ENCODE measurements at places on chromosomes 7 and 10.
A peak's percentile ranks its signal among the peaks of the same experiment; 100 is the strongest.

- DNase-seq: no peak
These were observed 97.0 kb downstream of the ANKRD61 start for GRCh38 chr7:6128205-6128604.

DNA sequence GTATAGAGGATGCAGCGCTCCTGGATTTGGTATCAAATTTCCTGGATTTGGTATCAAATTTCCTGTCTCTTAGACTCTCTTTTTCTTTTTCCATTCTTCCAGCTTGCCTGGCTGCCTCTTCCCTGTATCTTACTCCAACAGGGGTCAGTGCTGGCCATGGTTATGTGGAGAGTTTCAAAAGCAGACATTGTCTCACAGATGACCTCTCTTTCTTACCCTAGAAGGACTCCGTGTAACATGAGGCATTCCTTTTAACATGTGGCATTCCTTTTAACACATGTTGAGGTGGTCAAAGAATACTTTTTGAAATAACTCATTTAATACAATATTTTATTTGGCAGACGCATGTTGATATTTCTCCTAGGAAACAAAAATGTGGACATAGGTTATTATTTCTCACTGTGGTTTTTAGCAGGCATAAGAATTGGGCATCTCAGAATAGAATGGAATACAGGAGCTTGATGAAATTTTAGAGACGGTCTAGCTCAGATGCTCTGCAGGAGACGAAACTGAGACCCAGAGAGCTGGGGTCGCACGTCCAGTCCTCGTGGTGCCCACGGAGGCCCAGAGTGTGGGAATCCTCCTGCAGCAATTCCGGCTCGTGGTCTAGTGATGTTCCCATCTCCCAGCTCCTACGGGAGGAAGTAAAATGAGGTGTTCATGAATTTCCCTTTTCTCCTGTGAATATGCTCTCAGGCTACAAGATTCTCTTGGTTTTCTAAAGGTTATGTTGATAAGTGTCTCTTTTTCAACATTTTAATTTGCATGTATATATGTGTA lies 59.6 kb upstream of the PITRM1 start:
- DNase-seq: no peak

GRCh38 chr7:37674531-37674930 lies 9.0 kb upstream of the GPR141 start:
- DNase-seq: no peak

- DNase-seq: no peak
These were observed 105.5 kb upstream of the FAM204A start for GRCh38 chr10:118447478-118448270.

- no peak for DNase-seq
These were observed 37.2 kb upstream of the CDH23 start for GRCh38 chr10:71359364-71360046.

GRCh38 chr10:5565205-5565545 lies 40.4 kb downstream of the CALML3 start:
- DNase-seq: no peak

DNA sequence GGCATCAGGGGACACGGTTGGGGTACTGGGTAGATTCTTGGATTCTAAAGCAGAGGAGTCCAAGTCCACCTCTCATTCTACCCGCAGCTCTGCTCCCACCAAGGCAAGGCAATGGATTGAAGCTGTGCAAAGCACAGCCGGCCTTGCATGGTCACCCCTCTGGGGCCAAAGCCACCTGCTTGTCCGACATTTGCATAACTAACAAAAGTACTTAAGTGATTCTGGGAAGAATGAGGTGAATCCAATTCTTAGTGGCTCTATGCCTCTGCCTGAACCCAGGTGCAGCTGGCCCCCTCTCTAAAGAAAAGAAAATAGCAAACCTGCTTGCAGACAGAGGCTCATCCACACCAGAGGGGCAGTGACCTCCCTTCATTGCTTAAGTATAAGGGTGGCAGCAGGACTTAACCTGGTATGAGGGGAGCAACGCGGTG lies 10.7 kb upstream of the COBL start:
- no peak for DNase-seq

GRCh38 chr7:40298421-40298820 lies 163.6 kb downstream of the SUGCT start:
- no peak for DNase-seq

GRCh38 chr10:86520871-86521677 lies 518 bp downstream of the WAPL start:
- DNase-seq: peak; percentile 66

DNA sequence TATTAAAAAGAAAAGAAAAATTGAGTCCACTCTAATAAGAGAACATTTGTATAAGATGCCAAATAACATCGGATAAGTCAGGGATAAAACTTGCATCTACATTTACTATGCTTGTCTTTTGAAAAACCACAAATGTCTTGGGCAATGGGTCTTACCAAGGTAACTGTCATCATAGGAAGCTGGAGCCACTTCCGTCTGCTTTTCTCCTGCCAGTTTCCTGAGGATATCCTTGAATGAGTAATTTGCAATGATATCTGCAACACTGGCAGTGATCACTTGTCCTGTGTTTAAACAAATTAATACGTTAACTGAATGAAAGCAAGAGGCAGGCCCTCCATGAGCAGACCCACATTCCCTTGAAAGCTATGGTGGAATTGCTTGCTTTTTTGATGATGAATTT lies 47.3 kb downstream of the ITGA8 start:
- no peak for DNase-seq

GRCh38 chr7:51033727-51034520 lies 251.2 kb upstream of the GRB10 start:
- DNase-seq: no peak

GRCh38 chr7:103297837-103298179 lies 573 bp downstream of the PMPCB start:
- no peak for DNase-seq

DNA sequence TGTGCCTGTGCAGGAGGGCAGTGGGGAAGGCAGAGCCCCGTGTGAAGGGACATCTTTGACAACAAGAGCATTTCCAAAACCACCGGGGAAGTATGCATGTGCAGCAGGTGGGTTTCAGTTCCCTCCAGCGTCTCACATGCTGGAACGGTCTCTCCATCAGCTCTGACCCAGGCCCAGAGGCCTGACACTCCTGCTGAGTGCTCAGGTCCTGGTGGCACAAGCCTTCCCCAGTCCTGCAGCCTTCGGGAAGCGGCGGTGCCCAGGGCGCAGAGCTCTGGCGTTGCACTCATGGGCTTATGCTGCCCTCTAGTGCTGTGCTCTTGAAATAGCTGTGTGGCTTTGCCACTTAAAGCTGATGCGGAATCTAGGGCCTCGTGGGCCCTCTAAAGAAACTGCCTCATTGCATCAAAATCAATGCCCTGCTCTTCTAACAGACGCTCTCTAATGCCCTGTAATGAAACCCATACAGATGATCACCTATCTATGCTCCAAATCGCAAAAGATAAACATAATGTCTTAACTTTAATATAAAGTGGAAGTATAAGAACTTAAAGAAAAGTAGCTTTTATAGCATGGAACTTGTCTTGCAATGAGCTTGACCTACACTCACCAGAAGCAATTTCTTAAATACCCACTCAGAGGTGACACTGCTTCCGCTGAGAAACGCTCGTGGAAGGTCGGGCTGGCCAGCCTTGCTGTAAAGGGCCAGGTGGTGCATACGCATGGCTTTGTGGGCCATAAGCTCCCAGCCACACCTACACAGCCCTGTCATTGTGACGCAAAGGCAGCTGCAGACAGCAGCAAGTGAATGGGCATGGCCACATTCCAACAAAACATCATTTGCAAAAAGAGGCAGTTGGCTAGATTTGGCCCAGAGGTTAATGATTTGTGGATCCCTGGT lies 38.6 kb downstream of the CLRN3 start:
- DNase-seq: peak; percentile 24

DNA sequence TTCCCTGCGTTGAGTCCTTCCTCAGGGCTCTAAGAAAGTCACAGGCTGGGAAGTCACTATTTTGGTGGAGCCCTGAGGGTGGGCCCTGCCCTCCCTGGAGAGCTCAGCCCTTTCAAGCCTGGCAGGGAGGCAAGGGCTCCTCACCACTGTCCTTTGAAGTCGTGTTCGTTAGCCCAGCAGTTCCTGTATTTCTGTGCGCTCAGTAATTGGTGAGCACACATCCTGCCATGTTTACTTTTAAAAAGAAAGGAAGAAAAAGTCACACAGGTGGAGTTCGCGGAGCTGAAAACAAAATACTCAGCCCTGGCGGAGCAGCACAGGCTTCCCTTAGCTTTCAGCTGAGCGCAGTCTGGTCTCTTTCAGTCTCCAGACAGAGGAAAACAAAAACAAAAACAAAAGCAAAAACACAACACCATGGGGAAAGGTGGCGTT lies 37.1 kb downstream of the PRKCQ start:
- peak; percentile 76 for DNase-seq

GRCh38 chr7:90788052-90788451 lies 191.9 kb downstream of the CDK14 start:
- no peak for DNase-seq

DNA sequence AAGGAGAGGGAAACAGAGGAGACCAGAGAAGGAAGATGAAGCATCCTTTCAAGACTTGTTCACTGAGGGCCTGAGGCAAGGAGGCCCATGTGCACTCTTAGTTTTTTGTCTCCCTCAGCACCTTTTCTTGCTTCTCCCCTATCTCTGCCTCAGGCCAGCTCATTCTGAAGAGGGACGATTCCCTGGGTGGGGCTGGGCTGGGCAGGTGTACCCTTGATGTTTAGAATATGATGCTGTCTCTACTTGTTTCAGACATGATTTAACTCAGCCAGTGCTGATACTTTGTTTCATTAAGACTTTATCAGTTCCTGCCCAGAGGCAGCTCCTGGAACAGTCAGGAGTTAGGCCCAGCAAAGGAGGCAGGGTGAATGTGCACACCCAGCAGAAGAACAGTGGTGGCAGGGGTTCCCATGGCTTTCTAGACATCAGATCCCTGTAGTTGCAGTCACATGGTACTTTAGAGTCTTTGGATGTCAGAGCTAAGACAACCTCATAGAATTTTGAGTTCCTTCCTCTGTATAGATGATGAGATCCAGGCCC lies 3.4 kb downstream of the PRXL2A start:
- no peak for DNase-seq

DNA sequence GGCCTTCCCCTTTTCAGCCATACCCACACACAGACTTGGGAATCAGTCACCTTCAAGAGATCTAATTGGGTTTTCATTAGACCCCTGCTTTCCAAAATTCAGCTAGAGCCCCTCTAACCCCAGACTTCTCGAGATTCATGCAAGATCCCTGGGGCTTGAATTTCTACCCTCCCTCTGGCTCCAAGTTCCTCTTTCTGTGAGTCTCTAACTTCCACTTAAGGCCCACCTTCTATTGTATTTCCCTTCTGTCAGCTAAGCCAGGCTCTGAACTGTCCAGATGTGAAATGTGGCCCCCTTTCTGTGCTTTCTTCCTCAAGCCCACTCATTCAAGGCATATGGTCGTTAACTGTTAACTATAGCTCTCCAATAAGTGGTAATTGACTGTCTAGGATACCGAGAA lies 132.2 kb downstream of the ZNF365 start:
- no peak for DNase-seq

DNA sequence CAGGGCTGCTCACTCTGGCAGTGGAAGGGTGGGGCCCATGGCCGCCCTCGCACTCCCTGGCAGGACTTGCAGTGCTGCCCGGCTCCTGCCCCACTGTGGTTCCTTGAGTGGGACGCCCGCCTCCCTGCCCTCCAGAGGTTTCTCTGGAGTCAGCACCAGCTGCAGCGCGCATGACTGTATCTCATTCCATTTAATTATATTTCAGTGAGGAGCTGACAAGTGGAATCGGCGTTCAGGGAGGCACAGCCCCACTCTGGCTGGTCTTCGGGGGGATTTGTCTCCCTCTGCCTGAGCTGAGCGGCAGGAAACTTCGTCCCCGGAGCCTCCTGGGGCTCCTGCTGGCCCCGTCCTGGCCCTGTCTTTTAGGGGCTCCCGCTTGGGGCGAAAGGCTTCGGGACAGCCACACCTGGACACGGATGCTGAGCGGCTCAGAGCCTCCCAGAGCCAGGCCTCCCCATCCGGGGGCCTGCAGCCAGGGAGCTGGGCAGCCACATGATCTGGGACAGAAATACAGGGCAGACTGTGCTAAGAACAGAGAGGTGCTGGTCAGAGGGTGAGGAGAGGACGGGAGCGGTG lies 75.3 kb upstream of the NKX6-2 start:
- no peak for DNase-seq

- no peak for DNase-seq
These were observed 33.7 kb downstream of the PRKAG2 start for GRCh38 chr7:151843181-151843580.

DNA sequence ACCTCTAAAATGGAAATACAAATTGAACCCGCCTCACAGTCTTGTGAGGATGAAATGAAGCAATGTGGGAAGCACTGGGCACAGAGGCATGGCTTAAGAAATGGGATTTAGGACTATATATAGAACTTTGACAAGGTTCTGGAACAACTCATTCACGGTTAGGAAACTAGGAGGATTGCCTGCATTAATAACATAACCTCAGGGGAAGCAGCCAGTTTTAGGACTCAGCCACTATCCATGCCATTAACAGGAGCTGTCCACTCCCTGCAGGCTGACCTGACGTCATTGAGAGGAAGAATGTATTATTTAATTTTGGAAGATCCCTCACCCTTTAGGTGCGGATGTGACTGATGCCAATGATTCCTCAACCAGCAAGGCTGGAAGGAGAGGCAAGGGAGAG lies 34.8 kb downstream of the ITGB8 start:
- no peak for DNase-seq

- DNase-seq: no peak
These were observed 119.5 kb downstream of the CFAP58 start for GRCh38 chr10:104472957-104473745.

GRCh38 chr7:4174451-4174850 lies 507.6 kb upstream of the FOXK1 start:
- no peak for DNase-seq

- DNase-seq: no peak
These were observed 11.4 kb downstream of the GIMAP6 start for GRCh38 chr7:150620617-150621371.

DNA sequence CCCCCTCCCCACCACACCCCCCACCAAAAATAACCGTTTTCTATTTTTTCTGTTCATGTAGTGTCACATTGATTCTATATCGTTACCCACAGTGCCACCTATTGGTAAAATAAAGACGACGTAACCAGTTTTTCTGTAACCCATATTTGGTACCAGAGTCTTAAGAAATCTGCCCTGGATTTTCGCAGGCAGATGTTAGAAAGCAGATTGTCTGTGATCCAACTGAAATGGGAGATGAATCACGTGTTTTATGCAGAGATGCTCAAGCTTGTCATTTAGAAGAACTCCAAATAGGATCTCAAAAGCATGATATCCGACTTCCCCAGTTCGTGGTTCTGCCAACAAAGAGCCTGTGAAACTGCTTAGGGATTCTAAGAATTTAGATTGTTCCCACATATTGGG lies 261.1 kb upstream of the CSTF2T start:
- DNase-seq: no peak

DNA sequence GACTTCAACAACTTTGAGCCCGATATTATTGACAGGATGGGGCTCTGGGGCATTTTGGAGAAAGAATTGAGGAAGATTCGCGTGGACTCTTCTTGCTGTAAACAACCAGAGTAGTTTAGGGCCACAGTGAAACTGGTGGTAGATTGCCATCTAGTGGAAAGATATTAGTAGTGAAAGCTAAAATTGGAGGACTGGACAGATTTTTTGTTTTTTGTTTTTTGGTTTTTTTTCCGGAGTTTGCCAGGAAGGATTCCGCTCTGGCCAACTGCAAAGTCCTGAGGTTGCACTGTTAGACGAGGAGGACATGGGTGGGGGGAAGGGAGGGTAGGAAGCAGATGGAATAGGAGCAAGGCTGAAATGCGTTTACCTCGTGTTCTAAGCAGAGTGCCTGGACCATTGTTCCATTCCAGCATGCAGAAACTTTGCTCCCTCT lies 11.7 kb downstream of the NOBOX start:
- DNase-seq: no peak
